ENCODE measurements at places on chromosomes 6 and 20.

GRCh38 chr20:60255866-60256265 is 297.6 kb downstream of the CDH26 start:
- no peak for DNase-seq

- DNase-seq = no peak
These were observed 253.7 kb upstream of the SUPT3H start for GRCh38 chr6:45631396-45631795.

DNA sequence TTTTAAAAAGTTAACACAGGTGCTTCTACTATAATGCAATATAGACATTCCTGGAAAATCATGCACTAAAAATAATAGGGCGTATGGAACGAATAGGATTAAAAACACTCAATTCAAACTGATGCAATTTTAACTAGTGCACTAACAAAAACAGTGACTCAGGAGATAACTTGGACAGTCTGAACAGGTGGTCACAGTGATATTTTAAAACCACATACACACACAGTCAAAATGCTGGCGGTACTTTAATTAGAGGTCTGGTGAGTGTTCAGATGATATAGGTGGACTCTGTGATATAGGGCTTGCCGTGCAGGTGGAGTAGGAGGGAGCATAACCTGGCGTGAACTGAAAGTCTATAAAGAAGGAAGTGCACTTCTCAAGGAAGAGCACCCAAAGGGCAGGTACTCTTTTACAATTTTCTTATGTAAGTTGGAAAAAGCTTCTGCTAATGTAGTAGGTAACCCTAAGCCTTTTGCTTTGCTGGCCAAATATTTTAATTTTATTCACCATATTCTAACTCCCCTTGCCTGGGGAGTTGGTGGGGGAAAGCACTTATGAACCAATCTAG is 41.9 kb upstream of the PLN start:
- DNase-seq = no peak

- DNase-seq = no peak
These were observed 203.4 kb upstream of the KCNQ5 start for GRCh38 chr6:72418495-72418894.

DNA sequence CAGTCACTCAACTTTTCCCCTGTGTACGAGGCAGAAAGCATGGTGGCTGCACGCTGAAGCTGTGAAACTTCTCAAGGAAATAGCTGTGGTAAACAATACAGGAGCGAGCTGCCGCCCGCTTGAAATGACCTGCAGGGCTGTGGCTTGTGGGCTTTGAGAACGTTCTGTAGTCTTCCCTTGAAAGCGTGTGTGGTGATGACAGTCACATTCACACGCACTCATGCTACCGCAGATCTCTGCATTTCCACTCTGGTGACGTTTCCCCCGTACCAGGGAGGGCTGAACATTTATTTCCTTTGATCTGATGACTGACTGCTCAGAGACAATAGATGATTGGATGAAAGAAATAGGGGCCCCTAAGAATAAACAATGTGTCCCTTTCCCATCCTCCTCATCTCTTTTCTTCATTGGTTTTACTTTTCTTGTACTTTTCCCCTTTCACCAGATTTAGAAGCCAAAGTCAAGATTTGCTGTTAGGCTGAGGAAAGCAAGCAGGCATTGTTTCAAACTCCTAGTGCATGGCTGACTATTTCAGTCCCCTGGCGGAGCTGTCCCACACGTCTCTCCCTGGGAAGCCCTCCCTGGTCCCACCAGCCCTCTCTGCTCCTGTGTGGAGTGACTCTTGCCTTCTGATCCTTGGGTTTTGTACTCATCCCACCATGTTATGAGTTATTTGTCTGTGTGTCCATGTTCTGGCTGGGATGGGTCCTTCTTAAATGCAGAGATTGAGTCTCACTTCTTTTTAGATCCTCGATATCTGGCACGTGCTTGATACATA is 3.9 kb downstream of the SYTL3 start:
- DNase-seq = peak; percentile 94

DNA sequence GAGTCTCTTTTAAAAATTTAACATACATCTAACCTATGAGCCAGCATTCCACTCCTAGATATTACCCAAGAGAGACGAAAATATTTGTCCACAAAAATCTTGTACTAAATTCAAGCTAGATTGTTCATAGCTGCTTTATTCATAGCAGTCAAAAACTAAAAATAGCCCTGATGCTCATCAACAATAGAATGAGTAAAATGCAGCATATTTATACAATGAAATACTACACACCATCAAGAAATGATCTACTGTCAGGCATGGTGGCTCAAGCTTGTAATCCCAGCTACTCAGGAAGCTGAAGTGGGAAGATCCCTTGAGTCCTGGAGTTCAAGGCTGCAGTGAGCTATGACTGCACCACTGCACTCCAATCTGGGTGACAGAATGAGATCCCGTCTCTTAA is 22.0 kb upstream of the SRC start:
- DNase-seq = no peak

GRCh38 chr6:20454204-20454824 is 52.6 kb downstream of the E2F3 start:
- DNase-seq = no peak

GRCh38 chr20:53873230-53873604 is 197.2 kb downstream of the BCAS1 start:
- no peak for DNase-seq

GRCh38 chr6:117483645-117484016 is 1.2 kb downstream of the DCBLD1 start:
- no peak for DNase-seq

DNA sequence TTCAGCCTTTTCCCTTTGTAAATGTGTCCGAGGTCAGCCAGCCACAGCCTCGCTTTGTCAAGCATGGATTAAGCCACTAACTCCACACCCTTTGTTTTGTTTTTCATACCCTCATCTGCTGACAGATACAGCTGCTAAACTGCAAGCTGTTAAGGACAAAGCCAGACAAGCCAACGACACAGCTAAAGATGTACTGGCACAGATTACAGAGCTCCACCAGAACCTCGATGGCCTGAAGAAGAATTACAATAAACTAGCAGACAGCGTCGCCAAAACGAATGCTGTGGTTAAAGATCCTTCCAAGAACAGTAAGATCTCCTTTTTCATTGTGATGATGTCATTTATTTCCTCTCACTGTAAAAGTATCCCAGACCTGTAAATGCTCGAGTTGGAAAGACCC is 269.3 kb downstream of the ARHGAP18 start:
- DNase-seq = no peak

- DNase-seq = no peak
These were observed 282.4 kb upstream of the HSF2 start for GRCh38 chr6:122116835-122117627.

- DNase-seq = peak; percentile 66
These were observed 616 bp downstream of the CHMP4B start for GRCh38 chr20:33811776-33812151.

DNA sequence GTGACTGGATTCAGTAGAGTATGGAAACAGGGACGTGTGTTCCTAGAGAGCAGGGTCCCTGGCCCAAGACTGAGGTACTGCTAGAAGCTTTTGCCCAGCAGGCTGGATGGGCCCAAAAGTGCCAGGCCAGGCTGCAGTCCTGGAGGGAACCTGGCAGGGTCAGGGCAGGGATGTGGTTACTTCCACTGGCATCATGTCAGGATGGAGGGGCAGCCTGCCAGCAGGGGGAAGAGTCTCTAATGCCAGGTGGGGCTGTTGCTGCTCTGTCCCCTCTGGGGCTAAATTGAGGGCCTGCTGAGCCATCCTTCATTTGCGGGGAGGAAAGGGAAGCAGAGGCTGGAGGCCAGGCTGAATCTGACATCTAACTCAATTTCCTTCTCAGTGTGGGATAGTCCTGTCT is 17.2 kb downstream of the ZDHHC14 start:
- DNase-seq = no peak

DNA sequence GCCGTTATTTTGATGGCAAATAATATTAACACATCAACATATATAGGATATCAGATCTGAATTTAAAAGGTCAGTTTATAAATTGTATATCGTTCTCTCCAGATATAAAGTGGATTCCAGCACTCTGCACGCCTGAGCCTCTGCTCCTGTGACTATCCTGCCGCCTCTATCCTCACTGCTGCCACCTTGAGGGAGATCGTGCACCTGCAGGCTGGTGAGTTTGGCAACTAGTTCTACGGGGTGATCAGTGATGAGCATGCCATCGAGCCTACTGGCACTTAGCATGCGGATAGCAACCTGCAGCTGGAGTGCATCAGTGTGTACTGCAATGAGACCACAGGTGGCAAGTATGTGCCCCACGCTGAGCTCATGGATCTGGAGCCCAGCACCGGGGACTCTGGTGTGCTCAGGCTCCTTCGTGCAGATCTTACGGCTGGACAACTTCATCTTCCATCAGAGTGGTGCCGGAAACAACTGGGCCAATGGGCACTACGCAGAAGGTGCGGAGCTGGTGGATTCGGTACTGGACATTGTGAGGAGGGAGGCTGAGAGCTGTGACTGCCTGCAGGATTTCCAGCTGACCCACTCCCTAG is 84.9 kb downstream of the FBXO5 start:
- peak; percentile 87 for DNase-seq

GRCh38 chr6:127879685-127880084 is 21.2 kb downstream of the THEMIS start:
- no peak for DNase-seq

- DNase-seq = no peak
These were observed 7.2 kb downstream of the HEBP2 start for GRCh38 chr6:138410972-138411880.

GRCh38 chr6:156474507-156475120 is 302.6 kb upstream of the ARID1B start:
- no peak for DNase-seq

All from activated effector memory CD4-positive, alpha-beta T cell treated with anti-CD3 and anti-CD28 coated beads, Interleukin-2, amount 50 U/mL, for 16 hours (primary cell).